Activated CD4-positive, alpha-beta T cell treated with anti-CD3 and anti-CD28 coated beads, Interleukin-2, amount 50 U/mL, for 1 hour (primary cell): ENCODE measurements at places on chromosomes 3 and 15.

DNA sequence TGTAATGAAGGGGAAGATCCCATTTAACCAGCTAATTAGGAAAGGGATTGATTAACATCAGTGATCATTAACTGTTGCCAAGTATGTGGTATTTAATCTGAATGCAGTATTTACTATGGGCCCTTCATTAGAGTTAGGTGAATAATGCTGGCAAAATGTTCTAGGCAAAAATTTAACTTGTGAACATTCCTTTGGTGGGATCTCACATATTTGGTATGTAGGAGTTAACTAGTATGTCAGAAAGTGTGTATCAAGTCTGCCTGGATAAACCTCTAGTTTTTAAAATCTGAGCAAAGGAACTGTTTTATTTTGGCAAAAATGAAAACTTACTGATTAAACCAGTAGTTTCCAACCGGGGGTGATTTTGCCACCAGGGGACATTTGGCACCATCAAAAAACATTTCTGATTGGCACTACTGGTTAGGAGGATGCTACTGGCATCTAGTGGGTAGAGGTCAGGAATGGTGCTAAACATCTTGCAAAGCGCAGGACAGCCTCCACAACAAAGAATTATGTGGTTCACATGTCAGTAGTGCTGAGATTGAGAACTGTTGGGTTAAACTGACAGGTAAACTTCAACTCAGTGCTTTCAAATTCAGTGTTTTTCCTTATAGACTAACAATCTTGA is 22.5 kb downstream of the LRTM1 start:
- DNase-seq = no peak

DNA sequence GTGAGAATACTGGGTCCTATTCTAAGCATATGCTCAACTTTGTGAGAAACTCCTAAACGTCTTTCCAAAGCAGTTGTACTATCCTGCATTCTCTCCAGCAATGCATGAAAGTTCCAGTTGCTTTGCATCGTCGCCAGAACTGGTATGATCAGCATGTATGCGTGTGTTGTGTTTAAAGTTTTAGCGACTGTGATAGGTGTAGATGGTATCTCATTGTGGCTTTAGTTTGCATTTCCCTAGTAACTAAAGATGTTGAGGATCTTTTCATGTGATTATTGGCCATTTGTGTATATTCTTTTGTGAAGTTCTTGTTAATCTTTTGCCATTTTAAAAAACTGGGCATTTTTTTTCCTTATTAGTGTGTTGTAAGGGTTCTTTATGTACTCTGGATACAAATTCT is 115.1 kb downstream of the SPATA16 start:
- no peak for DNase-seq

- peak; percentile 99 for DNase-seq
These were observed at the start of gene TSC22D2 for GRCh38 chr3:150408221-150409124. TSC22D2 (plus strand) TSS chr3:150408298; CDS start chr3:150409351, 1,053 bp downstream.

DNA sequence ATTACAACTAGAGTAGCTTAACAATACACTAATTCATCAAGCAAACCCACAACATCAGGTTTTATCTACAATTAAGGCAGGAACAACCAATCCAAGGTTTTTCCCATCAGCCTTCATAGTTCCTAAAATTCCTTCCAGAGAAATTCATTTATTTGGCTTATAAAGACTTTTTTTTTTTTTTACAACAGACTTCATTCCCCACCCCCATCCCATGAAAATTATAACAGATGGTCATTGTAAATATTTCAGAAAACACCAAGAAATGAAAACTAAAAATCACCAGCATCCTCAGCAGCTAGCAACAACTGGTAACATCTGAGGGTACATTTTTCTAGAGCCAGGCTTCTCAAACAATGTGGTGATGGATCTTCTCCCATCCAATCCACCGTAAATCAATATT is 11.0 kb downstream of the SH3BP5 start:
- no peak for DNase-seq

GRCh38 chr15:33581032-33581431 is 270.3 kb downstream of the RYR3 start:
- no peak for DNase-seq

- no peak for DNase-seq
These were observed 39.0 kb downstream of the CMSS1 start for GRCh38 chr3:99856437-99857220.

GRCh38 chr15:85168642-85169173 is 187.1 kb downstream of the PDE8A start:
- peak; percentile 36 for DNase-seq

DNA sequence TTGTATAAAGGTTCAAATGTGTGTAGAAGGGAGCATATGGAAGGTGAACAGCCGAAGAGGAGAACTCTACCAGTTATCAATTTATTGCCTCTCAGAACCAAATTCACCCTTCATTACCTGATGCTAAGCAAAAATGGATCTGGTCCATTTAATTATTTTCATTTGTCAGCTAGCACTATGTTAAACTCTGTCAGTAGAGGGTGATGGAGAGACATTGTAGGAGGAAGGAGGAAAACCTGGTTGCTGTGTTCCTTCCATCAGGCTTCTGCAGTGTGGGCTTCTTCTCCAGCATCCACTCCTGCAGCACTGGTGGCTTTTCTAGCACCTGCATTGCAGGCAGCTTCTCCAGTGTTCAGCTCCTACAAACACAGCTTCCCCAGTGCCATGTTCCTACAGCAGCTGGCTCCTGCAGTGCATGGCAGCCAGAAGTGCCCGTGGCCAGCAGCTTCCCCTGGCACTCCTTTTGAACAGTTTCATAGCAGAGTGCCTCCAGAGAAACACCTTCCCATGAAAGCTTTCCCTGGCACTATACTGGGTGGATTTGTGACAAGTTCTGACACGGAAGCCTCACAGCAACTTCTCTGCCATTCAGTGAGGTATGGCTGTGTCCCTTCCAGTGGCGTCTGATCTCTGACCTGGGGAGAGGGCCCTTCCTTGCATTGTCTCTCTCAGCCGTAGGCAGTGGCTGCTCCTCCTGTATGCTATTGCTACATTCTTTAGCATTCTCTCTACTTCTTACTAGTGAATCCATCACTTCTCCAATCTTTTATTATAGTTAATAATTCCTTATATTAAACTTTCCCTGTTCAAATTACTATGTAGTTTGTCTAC is 14.6 kb upstream of the IL17RD start:
- no peak for DNase-seq

DNA sequence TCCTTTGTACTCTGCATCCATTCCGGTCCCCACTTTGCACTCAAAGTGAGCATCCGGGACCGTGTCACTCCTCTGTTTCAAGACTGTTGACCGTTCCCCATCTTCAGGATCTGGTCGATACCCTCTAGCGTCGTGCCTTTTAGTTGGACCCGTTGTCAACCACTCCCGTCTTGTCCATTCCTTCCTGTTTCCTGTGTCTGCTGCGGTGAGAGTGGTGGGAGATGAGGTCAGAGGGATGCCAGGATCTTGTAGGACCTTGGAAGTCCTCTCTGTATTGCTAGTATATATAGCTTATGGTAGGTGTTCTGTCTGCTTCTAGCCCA is 624 bp downstream of the BRK1 start:
- DNase-seq = no peak

GRCh38 chr15:22973987-22974386 is 6.2 kb downstream of the CYFIP1 start:
- DNase-seq = no peak

- DNase-seq = no peak
These were observed 42.9 kb upstream of the APH1B start for GRCh38 chr15:63234451-63234870.

DNA sequence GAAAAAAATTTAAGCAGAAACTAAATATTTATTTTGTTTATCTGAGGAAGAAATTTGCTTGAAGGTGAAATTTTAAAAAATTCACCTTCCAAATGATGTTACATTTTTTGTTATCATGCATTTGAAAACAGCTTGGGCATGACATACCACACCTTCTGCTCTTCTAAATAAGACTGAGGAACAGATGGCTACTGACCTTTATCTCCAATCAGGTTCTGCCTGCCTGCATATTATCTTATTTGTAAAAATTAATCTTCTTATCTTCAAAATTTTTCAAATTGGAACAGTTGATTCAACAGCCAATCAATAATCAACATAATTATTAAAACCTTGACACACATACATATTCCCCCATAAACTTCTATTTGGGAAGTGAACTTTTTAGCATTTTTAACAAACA is 641.8 kb upstream of the ZNF385D start:
- DNase-seq = no peak

GRCh38 chr3:48338635-48339034 is 5.2 kb upstream of the SPINK8 start:
- no peak for DNase-seq

- DNase-seq = no peak
These were observed 101.2 kb upstream of the MEX3B start for GRCh38 chr15:82146990-82147461.

- no peak for DNase-seq
These were observed 51.9 kb downstream of the SCN5A start for GRCh38 chr3:38597502-38598060.

DNA sequence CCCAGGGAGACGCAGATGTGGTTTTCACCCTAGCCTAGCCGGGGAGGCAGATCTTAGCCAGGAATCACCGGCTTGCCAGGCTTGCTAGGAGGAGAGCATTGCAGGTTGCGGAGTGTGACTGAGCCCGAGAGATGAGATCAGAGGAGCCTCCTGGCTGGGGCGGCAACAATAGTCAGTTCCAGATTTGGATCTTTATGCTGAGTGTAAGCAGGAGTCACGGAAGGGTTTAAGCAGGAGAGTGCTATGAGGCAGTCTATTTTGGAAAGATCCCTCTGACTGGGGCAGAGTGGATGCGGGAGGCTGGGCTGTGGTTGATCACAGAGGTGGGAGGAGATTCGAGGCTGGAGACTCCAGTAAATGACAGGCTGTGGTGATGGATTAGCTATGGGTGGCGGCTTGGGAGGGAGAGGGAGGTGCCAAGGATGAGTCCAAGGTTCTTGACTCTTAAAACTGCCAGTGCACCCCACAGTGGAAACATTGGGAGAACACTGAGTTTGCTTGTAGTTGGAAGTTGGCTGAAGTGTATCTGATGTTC is 10.4 kb upstream of the BAHD1 start:
- DNase-seq = no peak

GRCh38 chr15:69158201-69158842 is 2.1 kb upstream of the GLCE start:
- no peak for DNase-seq

- DNase-seq = peak; percentile 28
These were observed 11.3 kb upstream of the SOX2 start for GRCh38 chr3:181700168-181701087.

DNA sequence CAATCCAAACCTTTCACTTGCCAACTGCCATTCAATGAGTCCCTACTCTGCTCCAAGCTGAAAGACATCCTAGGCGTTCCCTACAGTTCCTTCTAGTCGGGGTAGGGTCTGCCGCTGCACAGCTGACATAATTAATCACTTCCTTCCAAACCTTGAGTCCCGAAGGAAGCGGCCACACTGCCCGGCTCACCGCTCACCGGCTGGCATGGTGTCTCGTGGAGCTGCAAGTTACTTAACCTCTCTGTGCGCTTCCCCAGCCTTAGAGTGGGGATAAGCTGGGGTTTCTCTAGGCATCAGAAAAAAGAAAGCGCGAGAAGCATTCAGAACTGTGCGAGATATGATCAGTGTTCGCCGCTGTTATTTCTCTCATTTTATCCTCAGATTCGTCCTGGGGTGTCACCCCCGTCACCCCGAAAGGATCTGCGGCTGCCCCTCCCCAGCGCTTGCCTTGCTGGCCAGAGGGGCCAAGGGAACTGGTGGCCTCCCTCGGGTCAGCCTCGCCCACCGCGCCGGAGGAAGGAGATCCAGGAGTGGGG is 748 bp downstream of the MRPS25 start:
- DNase-seq = no peak

DNA sequence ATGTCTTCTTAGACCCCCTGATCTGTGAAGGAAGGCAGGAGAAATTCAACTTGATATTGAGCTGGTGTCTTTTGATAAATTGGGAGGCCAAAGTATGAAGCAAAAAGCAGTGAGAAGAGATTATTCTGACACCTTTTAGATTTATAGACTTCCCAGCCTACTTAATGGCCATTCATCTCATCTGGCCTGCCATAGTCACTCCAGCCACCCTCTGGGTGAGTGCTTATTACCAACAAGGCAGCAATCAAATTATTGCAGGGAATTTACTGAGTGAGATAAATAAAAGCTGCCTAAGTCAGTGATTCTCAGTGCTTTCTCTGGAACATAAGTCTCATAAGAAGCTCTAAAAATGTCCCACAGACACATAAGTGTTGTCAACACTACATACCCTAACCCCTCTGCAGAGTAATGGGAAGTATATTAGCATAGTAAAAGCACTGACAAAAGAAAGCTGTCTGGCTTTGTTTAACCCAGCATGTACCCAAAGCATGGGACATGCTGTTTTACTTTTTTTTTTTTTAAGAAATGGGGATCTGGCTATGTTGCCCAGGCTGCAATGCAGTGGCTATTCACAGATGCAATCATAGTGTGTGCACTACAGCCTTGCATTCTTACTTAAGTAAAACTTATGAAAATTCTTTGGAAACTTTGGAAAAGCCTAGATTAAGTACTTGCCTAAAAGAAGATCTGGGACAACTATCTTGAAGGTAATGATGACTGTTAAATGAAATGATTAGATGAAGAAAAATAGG is 725.3 kb downstream of the TUSC7 start:
- DNase-seq = no peak
